Stimulated activated CD4-positive, alpha-beta T cell treated with anti-CD3 and anti-CD28 coated beads, Interleukin-4, amount 100 ng/mL, for 1 hour (primary cell): ENCODE measurements at places on chromosomes 2 and 18.

- DNase-seq, result no peak
Observed at GRCh38 chr2:163570391-163570790, 165.4 kb downstream of the FIGN start.

DNA sequence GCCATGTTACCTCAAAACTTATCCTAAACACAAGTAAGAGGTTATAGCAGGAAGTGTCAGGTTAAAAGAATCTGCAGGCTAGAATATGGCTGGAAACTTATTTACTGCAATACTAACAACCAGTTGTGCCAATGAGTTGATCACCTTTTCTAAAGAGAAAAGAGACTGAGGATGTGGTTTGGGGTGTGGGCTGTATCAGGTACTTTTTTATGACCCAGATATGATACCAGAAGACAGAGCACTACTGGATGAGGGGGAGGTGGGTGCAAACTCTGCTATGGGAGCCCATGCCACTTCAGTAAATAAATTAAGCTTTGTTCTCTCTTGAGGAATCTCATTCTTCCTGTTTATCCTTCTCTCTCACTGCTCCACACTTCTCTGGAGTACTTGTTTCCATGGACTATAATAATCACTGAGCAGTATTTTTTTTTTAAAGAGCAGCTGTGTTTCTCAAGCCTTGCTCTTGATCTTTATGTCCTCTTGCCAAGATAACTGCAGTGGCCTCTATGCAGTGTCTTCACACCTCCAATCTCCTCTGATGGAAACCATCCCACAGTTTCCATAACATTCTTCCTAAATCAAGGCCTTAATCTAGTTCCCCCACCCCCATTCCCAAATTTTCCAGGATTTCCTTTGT is 51.2 kb upstream of the NOSTRIN start:
- DNase-seq, result peak; percentile 7

- DNase-seq, result no peak
Observed at GRCh38 chr2:42752816-42753813, 10.8 kb downstream of the OXER1 start.

GRCh38 chr2:209636076-209636475 is 135.6 kb upstream of the UNC80 start:
- DNase-seq, result no peak

DNA sequence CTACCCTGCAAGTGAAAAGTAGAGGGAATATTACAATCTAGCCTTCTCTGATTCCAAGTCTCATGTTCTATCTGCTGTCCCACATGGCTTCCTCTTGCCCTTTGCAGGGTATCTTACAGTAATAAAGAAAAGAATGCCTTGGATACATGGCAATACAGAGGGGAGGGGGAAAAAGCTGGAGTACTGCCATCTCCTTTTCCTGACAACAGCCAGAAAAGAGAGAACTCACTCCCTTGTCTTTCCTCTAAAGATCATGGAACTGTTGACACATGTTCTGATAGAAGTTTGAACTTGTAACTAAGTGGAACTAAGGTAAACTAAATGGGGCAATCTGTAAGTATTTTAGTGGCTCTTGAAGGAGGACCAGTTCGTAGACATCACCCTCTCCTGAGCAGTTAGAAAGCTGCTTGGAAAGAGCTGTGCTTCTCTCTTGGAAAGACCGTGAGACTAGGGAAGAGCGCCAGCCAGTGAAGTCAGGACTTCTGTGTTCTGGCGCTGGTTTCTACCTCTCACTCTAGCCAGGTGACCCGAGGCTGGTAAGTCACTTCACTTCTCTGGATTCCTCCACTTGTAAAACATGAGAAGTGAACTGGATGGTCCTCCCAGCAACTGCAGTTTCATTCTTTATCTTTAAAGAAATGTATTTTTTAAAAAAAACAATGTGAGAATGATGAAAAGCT is 242.3 kb upstream of the FOSL2 start:
- DNase-seq, result no peak

GRCh38 chr2:86036669-86037138 is 69.0 kb downstream of the POLR1A start:
- DNase-seq, result no peak

GRCh38 chr2:188746727-188747126 is 227.4 kb upstream of the COL3A1 start:
- no peak for DNase-seq

DNA sequence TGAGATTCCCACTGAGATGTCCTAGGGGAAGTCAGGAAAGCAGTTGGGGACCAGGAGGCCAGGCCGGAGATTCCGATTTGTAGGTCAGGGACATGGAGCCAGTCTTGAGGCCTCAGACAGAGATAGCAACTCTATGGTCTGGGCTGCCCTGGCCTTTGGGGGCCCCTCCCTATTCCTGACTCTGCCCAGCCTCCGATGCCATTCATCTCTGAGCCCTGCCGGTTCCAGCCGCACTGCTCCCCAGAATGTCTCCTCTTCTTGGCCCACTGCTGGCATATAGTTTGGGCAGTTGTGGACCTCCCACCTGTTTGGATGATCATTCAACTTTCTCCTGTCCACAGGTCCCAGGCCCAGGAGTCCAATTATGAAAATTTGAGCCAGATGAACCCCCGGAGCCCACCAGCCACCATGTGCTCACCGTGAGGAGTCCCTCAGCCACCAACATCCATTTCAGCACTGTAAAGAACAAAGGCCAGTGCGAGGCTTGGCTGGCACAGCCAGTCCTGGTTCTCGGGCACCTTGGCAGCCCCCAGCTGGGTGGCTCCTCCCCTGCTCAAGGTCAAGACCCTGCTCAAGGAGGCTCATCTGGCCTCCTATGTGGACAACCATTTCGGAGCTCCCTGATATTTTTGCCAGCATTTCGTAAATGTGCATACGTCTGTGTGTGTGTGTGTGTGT is 16.4 kb downstream of the SIGLEC15 start:
- no peak for DNase-seq

DNA sequence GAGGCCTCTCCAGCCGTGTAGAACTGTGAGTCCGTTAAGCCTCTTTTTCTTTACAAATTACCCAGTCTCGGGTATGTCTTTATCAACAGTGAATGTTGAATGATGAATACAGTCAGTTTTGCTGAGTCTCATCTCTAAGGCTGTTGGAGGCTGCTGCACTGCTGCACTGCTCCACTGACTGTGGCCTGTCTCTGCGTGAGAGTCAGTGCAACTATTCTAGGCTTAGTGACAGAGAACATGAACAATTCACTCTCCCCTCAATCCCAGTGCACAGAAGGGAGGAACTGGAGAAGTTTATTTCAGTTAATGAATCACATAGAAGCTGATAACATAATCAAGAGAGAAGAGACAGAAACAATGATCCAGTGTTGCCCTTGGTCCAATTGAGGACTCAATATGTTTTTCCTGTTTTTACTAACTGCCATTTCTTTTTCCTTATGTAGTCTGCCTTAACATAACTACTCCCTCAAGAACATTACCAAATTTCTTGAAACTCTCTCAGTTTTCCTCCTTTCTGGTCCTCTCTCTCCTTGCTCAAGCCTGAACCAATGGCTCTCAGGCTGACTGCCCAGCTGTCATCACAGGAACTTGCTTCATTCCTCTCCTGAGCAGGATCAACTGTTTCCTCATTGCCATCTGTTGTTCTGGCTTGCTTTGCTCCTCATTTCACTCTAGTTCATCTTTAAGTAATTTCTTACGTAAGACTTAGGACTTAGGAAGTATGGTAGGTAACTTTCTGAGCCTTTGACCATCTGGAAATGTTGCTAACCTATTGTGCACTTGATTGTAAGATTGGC is 483.2 kb downstream of the METTL4 start:
- no peak for DNase-seq

DNA sequence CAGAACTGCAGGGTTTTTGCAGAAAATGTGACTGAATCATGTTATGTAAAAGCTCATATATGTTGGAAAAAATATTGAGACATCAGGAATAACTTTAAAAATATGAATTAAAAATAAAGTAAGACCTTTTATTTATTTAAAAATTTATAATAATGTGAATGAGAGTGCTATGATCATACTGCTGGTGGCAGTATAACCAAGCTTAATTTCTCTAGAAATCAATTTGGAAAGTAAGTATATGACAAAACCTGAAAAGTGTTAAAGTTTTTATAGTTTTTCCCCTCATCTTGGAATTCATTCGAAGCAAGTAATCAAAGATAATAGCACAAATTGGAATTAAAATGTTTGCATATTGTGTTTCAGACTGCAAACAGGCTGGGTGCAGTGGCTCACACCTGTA is 7.5 kb downstream of the SLC39A10 start:
- DNase-seq, result no peak

GRCh38 chr2:145110668-145111356 is 590.9 kb upstream of the ZEB2 start:
- DNase-seq, result no peak

DNA sequence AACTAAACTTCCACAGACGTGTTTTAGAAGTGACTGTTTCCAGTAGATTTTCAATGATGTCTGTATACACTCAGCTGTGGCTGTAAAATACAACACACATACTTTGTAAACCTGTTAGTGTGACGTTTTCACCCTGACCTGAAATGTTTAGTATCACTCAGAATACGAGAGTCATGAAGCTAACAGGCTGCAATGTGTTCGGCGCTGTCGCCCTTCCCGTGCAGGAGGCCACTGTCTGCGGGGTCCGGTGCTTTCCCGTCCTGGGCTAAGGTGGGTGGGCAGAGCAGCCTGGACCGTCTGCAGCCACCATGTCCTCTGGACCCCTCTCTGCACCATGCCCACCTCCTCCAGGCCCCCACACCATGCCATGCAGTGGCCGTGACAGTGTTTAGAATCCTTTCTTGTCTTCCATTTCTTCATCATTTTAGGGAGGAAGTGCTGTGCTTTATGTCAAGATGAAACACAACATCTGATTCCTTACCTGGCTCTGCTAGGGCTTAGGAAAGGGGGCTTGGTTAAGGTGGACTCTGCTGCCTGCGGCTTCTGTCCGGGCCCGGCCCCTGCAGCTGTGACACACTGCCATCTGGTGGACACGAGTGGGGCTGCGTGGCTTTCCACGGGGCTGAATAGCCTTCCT is 53.8 kb upstream of the RBM44 start:
- DNase-seq, result peak; percentile 79

- DNase-seq, result no peak
Observed at GRCh38 chr2:11865378-11865777, 118.9 kb downstream of the LPIN1 start.

- DNase-seq, result no peak
Observed at GRCh38 chr2:100615471-100615870, 52.7 kb downstream of the PDCL3 start.

- no peak for DNase-seq
Observed at GRCh38 chr2:196268538-196269338, 97.4 kb upstream of the STK17B start.

DNA sequence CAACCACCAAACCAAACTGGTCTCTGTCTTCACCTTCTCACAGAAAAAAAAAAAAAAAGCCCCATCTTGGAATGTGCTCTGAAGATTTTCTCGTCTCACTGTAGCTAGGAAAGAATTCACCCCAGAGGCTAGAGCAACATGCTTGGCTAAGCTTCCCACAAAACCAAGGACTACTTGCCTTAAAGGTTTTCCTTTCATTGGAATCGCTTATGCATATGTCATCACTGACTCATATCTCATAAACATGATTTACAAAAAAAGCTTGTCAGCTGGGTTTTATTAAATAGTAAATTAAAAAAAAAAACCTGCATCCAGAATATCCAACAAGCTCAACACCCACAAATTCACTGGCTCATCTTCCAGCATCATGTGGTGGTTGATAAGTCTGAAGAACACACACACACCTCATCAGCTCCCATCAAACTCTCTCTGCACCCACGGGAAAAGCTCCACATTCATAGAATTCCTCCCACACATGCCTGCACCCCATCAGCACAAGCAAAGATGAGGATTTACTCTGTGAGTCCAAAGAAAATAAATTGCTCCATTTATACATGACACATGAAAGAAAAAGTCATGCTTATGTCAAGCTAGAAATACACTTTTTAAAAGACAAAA is 182.0 kb upstream of the TRIB2 start:
- DNase-seq, result no peak

GRCh38 chr2:157625296-157625695 is 3.4 kb downstream of the ACVR1C start:
- no peak for DNase-seq

- DNase-seq, result no peak
Observed at GRCh38 chr2:147224070-147224469, 620.8 kb upstream of the ACVR2A start.

DNA sequence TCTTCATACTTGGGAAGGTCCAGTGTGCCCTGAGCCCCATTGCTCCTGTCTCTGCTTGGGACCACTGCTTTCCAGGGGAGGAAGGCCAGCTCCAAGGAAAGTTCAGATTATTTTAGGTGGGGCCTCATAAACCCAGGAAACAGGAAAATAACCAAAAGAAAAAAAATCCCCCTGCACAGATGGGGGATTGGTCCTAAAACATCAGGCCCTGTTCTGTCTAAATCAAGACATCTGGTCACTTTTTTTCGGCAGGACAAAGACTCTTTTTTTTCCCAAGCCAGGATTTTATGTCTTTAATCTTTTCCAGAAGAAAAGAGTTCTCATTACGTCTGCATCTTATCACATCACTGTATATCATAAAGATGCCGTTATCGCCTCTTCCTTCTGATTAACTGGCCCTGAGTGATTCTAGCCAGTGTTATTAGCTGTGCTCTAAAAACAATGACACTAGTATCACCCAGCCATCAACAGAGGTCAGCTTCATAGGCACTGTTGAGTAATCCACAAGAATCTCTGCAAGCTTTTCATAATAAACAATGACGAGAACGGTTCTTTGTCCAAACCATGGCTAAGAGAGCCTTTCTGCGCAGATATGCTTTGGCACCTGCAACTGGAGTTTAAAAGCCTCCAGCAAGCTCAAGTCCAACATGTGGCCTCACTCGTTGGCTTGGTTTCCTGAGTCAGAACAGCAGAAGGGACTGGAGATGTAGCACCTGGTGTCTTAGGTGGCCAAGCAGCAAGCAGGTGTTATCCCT is 138.2 kb downstream of the VAPA start:
- no peak for DNase-seq
